ENCODE measurements at places on chromosomes 3 and 15. TPM values are rescaled to one million over a fixed set of nuclear protein-coding genes. Genes with fewer than 3 reads are reported as not detected.

GRCh38 chr15:74777769-74778598 lies 3.9 kb upstream of the CSK start:
- peaks cover 23% of the 10 kb centered on the region for H3K4me1 ChIP-seq
- H3K36me3 ChIP-seq, result no peaks in the 10 kb centered on the region
- no peak for DNase-seq
- no peaks in the 10 kb centered on the region for H3K27me3 ChIP-seq
- H3K4me3 ChIP-seq, result no peak overlapping the region

DNA sequence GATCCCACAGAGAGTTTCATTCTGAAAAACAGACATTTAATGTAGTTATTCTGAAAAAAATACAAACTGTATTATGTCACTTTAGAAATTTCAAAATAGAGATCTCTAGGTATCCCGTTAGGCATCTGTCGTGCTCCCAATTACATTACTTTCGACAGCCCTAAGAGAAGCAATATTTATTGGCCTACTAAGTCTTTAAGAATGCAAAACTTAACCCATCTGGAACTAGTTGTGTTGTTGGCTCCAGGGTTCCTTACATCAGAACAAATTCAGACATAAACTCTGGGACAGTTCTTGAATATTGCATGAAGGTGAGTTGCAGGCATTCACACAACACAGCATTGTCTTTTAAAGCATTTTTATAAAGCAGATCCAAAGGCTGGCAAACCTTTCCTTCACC lies 498.4 kb downstream of the FHIT start:
- DNase-seq, result no peak
- no peak overlapping the region for H3K4me3 ChIP-seq
- H3K27ac ChIP-seq, result no peak overlapping the region
- H3K4me1 ChIP-seq, result no peaks in the 10 kb centered on the region

GRCh38 chr3:179091113-179091512 lies 19.5 kb upstream of the ZMAT3 start:
- DNase-seq, result no peak
- no peaks in the 10 kb centered on the region for H3K36me3 ChIP-seq
- H3K4me3 ChIP-seq, result no peak overlapping the region
- no peaks in the 10 kb centered on the region for H3K4me1 ChIP-seq

TM6SF1 gene
- 2.6 TPM for polyA plus RNA-seq

DNA sequence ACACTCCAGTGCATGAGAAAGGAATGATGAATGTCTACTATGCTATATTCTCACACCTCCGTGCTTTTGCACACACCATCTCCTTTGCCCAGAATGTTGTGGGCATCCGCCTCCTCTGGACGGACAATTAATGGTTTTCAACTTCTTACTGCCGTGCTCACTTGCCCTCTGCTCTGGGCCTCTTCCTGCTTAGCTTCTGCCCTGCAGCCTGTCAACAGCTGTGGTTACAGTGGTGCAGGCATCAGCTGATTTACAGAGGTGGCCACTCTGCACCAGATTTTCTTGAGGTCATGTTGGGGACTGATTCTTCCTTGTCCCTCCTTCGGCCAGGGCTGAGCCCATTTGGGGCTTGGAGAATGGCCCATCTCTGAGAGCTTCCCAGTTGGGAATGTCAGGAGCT lies 56.5 kb upstream of the TMEM115 start:
- H3K27me3 ChIP-seq, result no peaks in the 10 kb centered on the region
- no peaks in the 10 kb centered on the region for H3K4me1 ChIP-seq
- H3K4me3 ChIP-seq, result no peak overlapping the region

GRCh38 chr3:18579661-18580060 lies 154.5 kb upstream of the SATB1 start:
- H3K36me3 ChIP-seq, result no peaks in the 10 kb centered on the region
- no peaks in the 10 kb centered on the region for H3K4me1 ChIP-seq
- H3K27me3 ChIP-seq, result no peaks in the 10 kb centered on the region
- no peak overlapping the region for H3K27ac ChIP-seq
- DNase-seq, result no peak

- no peaks in the 10 kb centered on the region for H3K36me3 ChIP-seq
- H3K4me1 ChIP-seq, result no peaks in the 10 kb centered on the region
- H3K27me3 ChIP-seq, result no peaks in the 10 kb centered on the region
- H3K4me3 ChIP-seq, result peak overlapping the region; percentile 19
- no peak overlapping the region for H3K27ac ChIP-seq
Observed at GRCh38 chr15:95669146-95669922, 661.2 kb upstream of the NR2F2 start.

DNA sequence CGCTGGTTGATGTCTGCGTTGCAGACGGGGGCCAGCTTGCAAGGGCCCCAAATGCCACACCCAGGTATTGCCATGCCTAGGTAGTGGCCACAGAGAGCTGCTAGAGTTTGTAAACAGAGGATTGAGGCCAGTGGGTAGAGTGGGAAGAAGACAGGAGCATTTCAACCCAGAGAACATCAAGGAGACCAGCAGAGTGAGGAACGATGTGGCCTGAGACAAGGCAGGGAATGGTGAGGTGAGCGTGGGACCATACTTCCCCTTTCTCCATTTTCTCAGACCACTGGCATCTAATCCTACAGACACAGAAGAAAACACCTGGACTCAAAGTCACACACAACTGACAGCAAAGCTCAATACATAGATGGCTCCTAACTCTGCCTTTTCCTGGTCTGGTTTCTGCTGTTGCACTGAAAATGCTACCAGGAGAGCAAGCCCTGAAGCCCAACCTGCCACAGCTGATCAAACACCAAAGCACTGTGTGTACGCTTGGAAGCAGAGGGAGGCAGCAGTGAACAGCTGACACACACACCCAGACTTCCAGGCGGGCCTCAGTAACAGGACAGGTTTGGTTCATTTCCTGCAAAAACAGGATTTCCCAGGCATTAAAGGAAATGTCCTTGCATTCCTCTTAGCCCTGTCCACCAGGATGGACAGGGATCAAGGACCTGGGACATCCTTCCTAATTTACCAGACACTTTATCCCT lies 1.6 kb downstream of the FAM174B start:
- H3K4me3 ChIP-seq, result no peak overlapping the region
- no peaks in the 10 kb centered on the region for H3K36me3 ChIP-seq
- H3K4me1 ChIP-seq, result peaks cover 2% of the 10 kb centered on the region
- H3K27me3 ChIP-seq, result no peaks in the 10 kb centered on the region
- no peak overlapping the region for H3K27ac ChIP-seq

DNA sequence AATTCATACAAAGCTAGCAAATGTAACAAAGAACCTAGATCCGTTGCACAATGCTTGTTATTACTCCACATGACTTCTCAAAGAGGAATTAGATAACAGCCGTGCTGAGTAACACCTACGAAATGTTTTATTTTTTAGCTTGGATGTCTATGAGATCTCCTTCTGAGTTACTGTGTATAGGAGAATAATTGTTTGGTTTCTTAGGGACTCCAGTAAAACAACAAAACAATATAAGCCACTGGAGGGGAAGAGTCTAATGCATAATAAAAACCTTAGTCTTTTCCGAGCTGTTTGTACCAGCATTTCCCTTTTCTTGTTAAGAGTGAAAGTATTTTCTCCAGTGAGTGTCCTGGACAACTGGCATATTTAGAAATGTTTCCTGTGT lies 15.6 kb downstream of the SNAP23 start:
- H3K27ac ChIP-seq, result no peak overlapping the region
- H3K4me1 ChIP-seq, result no peaks in the 10 kb centered on the region
- H3K4me3 ChIP-seq, result no peak overlapping the region
- no peaks in the 10 kb centered on the region for H3K27me3 ChIP-seq
- peaks cover 8% of the 10 kb centered on the region for H3K36me3 ChIP-seq

Measured in kidney (tissue), 22 donors.